ENCODE measurements at places on chromosomes 7 and 10.

GRCh38 chr7:120055300-120055699 lies 217.7 kb upstream of the KCND2 start:
- H3K36me3 ChIP-seq = no peaks in the 10 kb centered on the region
- no peaks in the 10 kb centered on the region for H3K4me1 ChIP-seq

DNA sequence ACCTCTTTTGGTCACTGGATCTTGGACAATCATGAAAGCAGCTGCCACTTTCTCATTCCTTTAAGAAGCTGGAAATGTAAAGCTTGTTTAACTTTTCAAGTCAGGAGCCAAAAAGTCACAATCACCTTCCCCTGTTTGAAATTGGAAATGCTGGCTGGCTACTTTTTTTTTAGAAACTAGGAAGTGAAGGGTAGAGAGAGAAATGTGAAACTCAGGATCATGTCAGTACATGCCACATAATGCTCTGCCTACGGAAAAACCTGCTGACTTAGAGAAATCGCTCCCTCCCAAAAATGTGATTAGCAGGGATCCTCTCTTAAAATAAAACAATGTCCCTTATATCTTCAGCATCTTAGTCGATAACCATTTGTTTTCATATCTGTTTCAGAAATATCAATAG lies 188.4 kb upstream of the C7orf33 start:
- no peak overlapping the region for H3K4me3 ChIP-seq
- DNase-seq = no peak
- H3K4me1 ChIP-seq = no peaks in the 10 kb centered on the region
- H3K27ac ChIP-seq = no peak overlapping the region

- no peak for DNase-seq
- H3K36me3 ChIP-seq = no peaks in the 10 kb centered on the region
- H3K27ac ChIP-seq = no peak overlapping the region
Measured at GRCh38 chr7:1749864-1750466, 79.9 kb downstream of the ELFN1 start.

GRCh38 chr10:70186571-70186970 lies 16.3 kb upstream of the SAR1A start:
- H3K27me3 ChIP-seq = peaks cover 2% of the 10 kb centered on the region
- H3K4me1 ChIP-seq = no peaks in the 10 kb centered on the region
- H3K27ac ChIP-seq = no peak overlapping the region
- DNase-seq = no peak
- H3K36me3 ChIP-seq = no peaks in the 10 kb centered on the region

- peaks cover 2% of the 10 kb centered on the region for H3K27me3 ChIP-seq
- no peak for DNase-seq
- H3K4me3 ChIP-seq = no peak overlapping the region
- H3K4me1 ChIP-seq = no peaks in the 10 kb centered on the region
- H3K36me3 ChIP-seq = no peaks in the 10 kb centered on the region
- no peak overlapping the region for H3K27ac ChIP-seq
Measured at GRCh38 chr7:140541513-140542227, 62.4 kb upstream of the MKRN1 start.

GRCh38 chr10:106682175-106682574 lies 482.3 kb downstream of the SORCS1 start:
- H3K4me3 ChIP-seq = no peak overlapping the region
- H3K27ac ChIP-seq = no peak overlapping the region
- H3K36me3 ChIP-seq = no peaks in the 10 kb centered on the region
- DNase-seq = no peak
- H3K4me1 ChIP-seq = no peaks in the 10 kb centered on the region
- no peaks in the 10 kb centered on the region for H3K27me3 ChIP-seq

- no peak for DNase-seq
- no peaks in the 10 kb centered on the region for H3K36me3 ChIP-seq
- peaks cover 2% of the 10 kb centered on the region for H3K27me3 ChIP-seq
- H3K4me1 ChIP-seq = no peaks in the 10 kb centered on the region
- no peak overlapping the region for H3K27ac ChIP-seq
Measured at GRCh38 chr7:156582591-156583123, 57.9 kb upstream of the RNF32 start.

DNA sequence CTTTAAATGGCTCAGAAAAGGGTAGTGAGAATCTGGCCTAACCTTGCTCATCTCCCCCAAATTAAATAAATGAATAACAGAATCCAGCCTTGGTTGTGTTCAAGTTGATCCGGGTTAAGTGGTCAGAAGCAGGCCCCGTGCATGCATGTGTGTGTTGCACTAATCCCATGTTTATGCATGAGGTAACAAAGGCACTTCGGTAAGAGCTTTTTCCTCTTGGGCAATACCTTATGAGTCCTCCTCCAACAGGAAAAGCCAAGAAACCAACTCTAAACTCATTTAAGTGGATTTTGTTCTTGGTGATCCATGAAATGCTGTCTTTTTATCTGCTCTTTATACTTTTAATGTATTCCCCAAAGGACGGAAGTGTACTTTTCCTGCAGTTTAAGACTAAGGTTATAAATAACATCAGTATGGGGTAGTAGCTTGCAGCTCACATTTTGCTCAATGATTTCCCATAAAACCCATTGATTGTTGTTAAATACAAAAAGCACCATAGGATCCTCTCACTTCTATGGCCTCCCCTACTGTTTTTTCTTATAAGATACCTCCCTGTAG lies 104.9 kb upstream of the YAE1 start:
- H3K4me1 ChIP-seq = peaks cover 7% of the 10 kb centered on the region
- no peak overlapping the region for H3K4me3 ChIP-seq
- H3K27ac ChIP-seq = no peak overlapping the region
- H3K36me3 ChIP-seq = no peaks in the 10 kb centered on the region
- peaks cover 2% of the 10 kb centered on the region for H3K27me3 ChIP-seq

GRCh38 chr7:106061301-106061979 lies 50.7 kb downstream of the SYPL1 start:
- no peaks in the 10 kb centered on the region for H3K27me3 ChIP-seq
- H3K36me3 ChIP-seq = no peaks in the 10 kb centered on the region
- no peak for DNase-seq

- peaks cover 2% of the 10 kb centered on the region for H3K36me3 ChIP-seq
- no peak for DNase-seq
- H3K27me3 ChIP-seq = no peaks in the 10 kb centered on the region
- H3K4me1 ChIP-seq = no peaks in the 10 kb centered on the region
- H3K27ac ChIP-seq = no peak overlapping the region
Measured at GRCh38 chr10:112765717-112766235, 184.3 kb upstream of the TCF7L2 start.

DNA sequence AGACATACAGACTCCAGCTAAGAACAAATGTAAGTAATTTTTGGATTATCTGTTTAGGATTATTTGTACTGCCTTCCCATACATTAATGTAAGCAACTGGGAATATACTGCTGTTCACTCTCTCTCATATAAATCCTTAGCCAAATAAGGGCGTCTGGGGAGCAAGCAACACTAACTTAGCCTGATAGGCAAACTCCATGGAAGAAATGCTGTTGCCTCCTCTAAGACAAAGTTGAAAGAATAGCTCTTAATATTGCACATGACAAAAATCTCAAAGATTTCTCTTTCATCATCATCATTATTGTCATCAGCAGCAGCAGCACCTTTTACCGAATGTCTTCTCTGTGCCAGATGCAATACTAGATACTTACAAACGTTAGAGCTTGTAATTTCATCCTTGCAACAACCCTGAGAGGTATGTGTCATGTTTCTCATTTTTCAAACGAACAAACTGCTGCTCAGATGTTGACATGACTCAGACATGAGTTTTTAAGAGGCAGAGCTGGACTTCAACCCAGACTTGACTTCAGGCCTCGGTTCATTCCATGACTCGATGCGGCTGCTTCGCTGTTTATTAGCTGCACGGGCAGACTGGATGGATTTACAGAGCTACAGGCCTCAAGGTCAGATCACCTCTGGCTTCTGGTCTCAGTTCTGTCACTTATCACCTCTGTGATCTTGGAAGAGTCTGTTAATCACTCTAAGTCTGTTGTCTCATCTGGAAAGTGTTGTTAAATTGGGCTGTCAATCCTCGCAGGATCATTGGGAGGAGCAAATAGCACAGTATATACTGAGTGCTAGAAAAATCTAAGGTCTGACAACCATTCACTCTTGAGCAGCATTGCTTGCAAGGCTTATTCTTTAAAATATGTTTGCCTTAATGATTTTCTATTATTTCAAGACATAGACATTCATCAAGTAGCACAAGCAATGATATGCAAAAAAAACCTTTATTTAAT lies 126.3 kb upstream of the CELF2 start:
- H3K27ac ChIP-seq = no peak overlapping the region
- no peaks in the 10 kb centered on the region for H3K4me1 ChIP-seq
- H3K27me3 ChIP-seq = peaks cover 15% of the 10 kb centered on the region
- H3K4me3 ChIP-seq = no peak overlapping the region
- H3K36me3 ChIP-seq = no peaks in the 10 kb centered on the region
- DNase-seq = no peak

GRCh38 chr10:91908337-91909116 lies 759 bp downstream of the FGFBP3 start:
- peak overlapping the region; percentile 91 for H3K4me3 ChIP-seq
- peaks cover 25% of the 10 kb centered on the region for H3K4me1 ChIP-seq
- peak; percentile 80 for DNase-seq

- peaks cover 4% of the 10 kb centered on the region for H3K27me3 ChIP-seq
- H3K36me3 ChIP-seq = no peaks in the 10 kb centered on the region
- no peak overlapping the region for H3K4me3 ChIP-seq
- H3K27ac ChIP-seq = no peak overlapping the region
Measured at GRCh38 chr10:11068861-11069633, 51.4 kb downstream of the CELF2 start.

GRCh38 chr10:20087353-20087752 lies 271.1 kb downstream of the PLXDC2 start:
- no peaks in the 10 kb centered on the region for H3K4me1 ChIP-seq
- no peaks in the 10 kb centered on the region for H3K27me3 ChIP-seq
- H3K4me3 ChIP-seq = no peak overlapping the region
- H3K36me3 ChIP-seq = no peaks in the 10 kb centered on the region
- no peak for DNase-seq

DNA sequence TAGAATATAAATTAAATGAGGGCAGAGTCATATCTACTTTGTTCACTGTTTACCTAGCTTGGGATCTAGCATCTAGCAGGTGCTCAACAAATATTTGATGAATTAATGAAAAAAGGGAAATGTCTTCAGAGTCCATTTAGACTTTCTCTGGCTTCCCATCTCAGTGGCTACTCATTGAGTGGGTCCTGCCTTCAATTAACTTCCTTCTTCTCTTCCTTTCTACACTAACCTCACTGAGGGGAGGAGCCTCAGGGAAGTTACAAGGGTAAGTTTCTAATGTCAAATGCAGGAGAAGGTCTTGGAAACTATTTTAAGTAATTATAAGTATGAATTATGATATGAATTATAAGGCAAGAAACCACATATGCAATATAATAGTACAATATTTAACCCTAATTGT lies 28.2 kb upstream of the MPP7 start:
- DNase-seq = no peak
- peak overlapping the region; percentile 44 for H3K4me3 ChIP-seq
- H3K4me1 ChIP-seq = peaks cover 64% of the 10 kb centered on the region
- H3K36me3 ChIP-seq = no peaks in the 10 kb centered on the region

- H3K4me3 ChIP-seq = no peak overlapping the region
- no peaks in the 10 kb centered on the region for H3K4me1 ChIP-seq
- H3K27me3 ChIP-seq = no peaks in the 10 kb centered on the region
- no peaks in the 10 kb centered on the region for H3K36me3 ChIP-seq
- no peak overlapping the region for H3K27ac ChIP-seq
- no peak for DNase-seq
Measured at GRCh38 chr10:78844960-78845607, 223.7 kb upstream of the ZMIZ1 start.

GRCh38 chr7:140863867-140864266 lies 60.9 kb downstream of the BRAF start:
- H3K27me3 ChIP-seq = no peaks in the 10 kb centered on the region
- H3K4me1 ChIP-seq = peaks cover 46% of the 10 kb centered on the region
- H3K36me3 ChIP-seq = peaks cover 22% of the 10 kb centered on the region
- no peak overlapping the region for H3K4me3 ChIP-seq
- no peak overlapping the region for H3K27ac ChIP-seq

- no peaks in the 10 kb centered on the region for H3K36me3 ChIP-seq
- H3K4me3 ChIP-seq = no peak overlapping the region
- no peaks in the 10 kb centered on the region for H3K4me1 ChIP-seq
- no peak for DNase-seq
Measured at GRCh38 chr10:105585753-105586152, 944.7 kb downstream of the SORCS3 start.

DNA sequence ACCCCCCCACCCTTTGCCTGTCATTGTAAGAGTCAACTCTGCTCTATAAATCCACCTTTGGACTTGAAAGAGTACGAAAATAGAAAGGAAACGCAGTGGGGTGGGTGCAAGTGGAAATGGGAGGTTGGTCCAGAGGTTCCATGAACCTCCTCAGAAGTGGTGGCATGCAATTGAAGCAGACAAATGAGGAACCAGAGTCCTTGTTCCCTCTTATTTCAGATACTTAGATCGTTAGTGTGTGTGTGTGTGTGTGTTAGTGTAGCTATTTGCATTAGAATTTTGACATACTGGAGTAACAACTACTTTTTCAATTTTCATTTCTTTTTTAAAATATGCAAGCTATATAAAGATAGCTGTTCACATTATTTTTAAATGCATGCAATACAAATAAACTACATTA lies 18.1 kb upstream of the TFAM start:
- no peak for DNase-seq
- H3K27me3 ChIP-seq = no peaks in the 10 kb centered on the region
- no peak overlapping the region for H3K4me3 ChIP-seq
- no peaks in the 10 kb centered on the region for H3K4me1 ChIP-seq
- H3K36me3 ChIP-seq = peaks cover 13% of the 10 kb centered on the region

DNA sequence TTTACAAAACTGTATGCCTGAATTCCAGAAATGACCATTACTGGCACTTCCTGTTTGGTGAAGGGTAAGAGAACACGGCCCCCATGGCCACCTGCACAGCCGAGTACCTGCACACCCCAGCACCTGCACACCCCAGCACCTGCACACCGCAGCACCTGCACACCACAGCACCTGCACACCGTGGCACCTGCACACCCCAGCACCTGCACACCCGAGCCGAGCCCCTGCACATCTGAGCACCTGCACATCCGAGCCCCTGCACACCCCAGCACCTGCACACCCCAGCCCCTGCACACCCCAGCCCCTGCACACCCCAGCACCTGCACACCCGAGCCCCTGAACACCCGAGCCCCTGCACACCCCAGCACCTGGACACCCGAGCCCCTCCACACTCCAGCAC lies 243.5 kb downstream of the DNAJB6 start:
- H3K27ac ChIP-seq = no peak overlapping the region
- DNase-seq = no peak
- H3K27me3 ChIP-seq = peaks cover 10% of the 10 kb centered on the region
- H3K36me3 ChIP-seq = no peaks in the 10 kb centered on the region

- H3K36me3 ChIP-seq = no peaks in the 10 kb centered on the region
- no peak for DNase-seq
- H3K27me3 ChIP-seq = peaks cover 4% of the 10 kb centered on the region
- no peak overlapping the region for H3K27ac ChIP-seq
- H3K4me1 ChIP-seq = peaks cover 20% of the 10 kb centered on the region
Measured at GRCh38 chr10:5679606-5680005, 5.0 kb upstream of the TASOR2 start.

- no peaks in the 10 kb centered on the region for H3K36me3 ChIP-seq
- no peak overlapping the region for H3K27ac ChIP-seq
- DNase-seq = no peak
- H3K27me3 ChIP-seq = no peaks in the 10 kb centered on the region
- H3K4me1 ChIP-seq = peaks cover 26% of the 10 kb centered on the region
- no peak overlapping the region for H3K4me3 ChIP-seq
Measured at GRCh38 chr10:79262131-79262530, 85.1 kb upstream of the PPIF start.

Data from activated CD8-positive, alpha-beta T cell treated with anti-CD3 and anti-CD28 coated beads for 36 hours (primary cell).